A549 treated with GW870086 at 1 μM for 4 hours (cell line): ENCODE measurements at places on chromosomes 6 and 20. TPM values are rescaled to one million over a fixed set of nuclear protein-coding genes. Genes with fewer than 3 reads are reported as not detected.

Gene BCL2L1
- 255 to 281 TPM (median 270 TPM) in 5 replicates for total RNA-seq

Gene HLA-DPB1
- total RNA-seq = not detected in 5 replicates

Gene KCNK16
- not detected in 5 replicates for total RNA-seq

Gene CTCFL
- not detected in 5 replicates for total RNA-seq

Gene BFSP1
- total RNA-seq = 3.5 to 4.5 TPM (median 4.0 TPM) in 5 replicates

Gene CCN6
- not detected in 5 replicates for total RNA-seq

Gene SEMG1
- not detected in 5 replicates for total RNA-seq

Gene WFDC5
- total RNA-seq = not detected in 5 replicates

Gene BTN1A1
- total RNA-seq = not detected in 5 replicates

Gene HLA-A
- total RNA-seq = 125 to 148 TPM (median 139 TPM) in 5 replicates

Gene MAFB
- total RNA-seq = 0.13 to 0.31 TPM (median 0.16 TPM) in 5 replicates

Gene HLA-DMB
- total RNA-seq = 1.1 to 2.3 TPM (median 1.4 TPM) in 5 replicates

Gene HIVEP2
- 1.9 to 4.6 TPM (median 4.6 TPM) in 5 replicates for total RNA-seq

Gene DPPA5
- not detected in 5 replicates for total RNA-seq

Gene PYGB
- total RNA-seq = 229 to 300 TPM (median 288 TPM) in 5 replicates

Gene NKAIN4
- total RNA-seq = 5.2 to 8.2 TPM (median 6.0 TPM) in 5 replicates

Gene GATA5
- 0.37 to 0.88 TPM (median 0.64 TPM) in 5 replicates for total RNA-seq

Gene PPP1R14C
- 1.5 to 1.9 TPM (median 1.6 TPM) in 5 replicates for total RNA-seq

Gene TFAP2A
- total RNA-seq = 10.8 to 16.7 TPM (median 11.9 TPM) in 5 replicates

Gene LY6G6D
- total RNA-seq = not detected in 5 replicates

Gene LY6G5B
- total RNA-seq = 3.6 to 5.4 TPM (median 4.3 TPM) in 5 replicates

Gene RAD21L1
- total RNA-seq = not detected in 5 replicates

Gene SIRPB2
- total RNA-seq = 0.09 TPM in 1 of 5 replicates, not detected in the others

Gene LGSN
- total RNA-seq = 2.0 to 2.8 TPM (median 2.7 TPM) in 5 replicates

Gene PAK5
- total RNA-seq = not detected in 5 replicates
